ENCODE measurements at places on chromosomes 12 and 14.

GRCh38 chr12:124053851-124054250 lies 80.8 kb downstream of the ZNF664 start:
- DNase-seq: no peak

- no peak for DNase-seq
These were observed 31.4 kb upstream of the SLC35F4 start for GRCh38 chr14:57897144-57897748.

DNA sequence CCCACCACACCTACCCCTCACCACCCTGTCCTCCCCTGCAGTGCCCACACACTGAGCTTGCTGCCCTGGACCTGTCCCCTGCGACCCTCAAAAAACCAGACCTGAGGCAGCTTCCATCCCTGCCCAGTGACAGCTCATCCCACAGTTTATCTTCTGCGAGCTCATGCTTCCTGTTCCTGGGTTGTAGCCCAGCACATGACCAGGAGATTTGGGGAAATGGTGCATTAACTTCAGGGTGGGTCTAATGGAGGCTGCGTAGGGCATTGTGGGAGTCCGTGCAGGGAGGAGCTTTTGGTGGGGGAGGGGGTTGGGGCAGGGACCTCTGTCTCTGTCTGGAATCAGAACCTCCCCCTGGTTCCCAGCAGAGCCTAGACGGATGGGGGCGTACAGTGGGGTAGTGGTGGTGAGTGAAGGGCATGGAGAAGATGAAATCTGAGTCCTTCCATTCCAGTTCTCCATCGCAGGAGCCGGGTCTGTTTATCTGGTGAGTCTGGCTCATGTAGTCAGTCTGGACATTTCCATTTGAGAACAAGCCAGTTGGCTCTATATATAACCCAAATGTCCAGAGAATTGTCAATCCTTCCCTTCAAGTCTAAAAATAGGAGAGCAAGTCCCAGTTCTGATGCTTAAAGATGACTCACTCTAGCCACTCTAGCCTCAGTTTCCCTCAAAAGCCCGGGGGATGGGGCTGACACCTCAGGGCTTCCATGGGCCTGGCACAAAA lies 270.9 kb downstream of the CACNA1C start:
- no peak for DNase-seq

DNA sequence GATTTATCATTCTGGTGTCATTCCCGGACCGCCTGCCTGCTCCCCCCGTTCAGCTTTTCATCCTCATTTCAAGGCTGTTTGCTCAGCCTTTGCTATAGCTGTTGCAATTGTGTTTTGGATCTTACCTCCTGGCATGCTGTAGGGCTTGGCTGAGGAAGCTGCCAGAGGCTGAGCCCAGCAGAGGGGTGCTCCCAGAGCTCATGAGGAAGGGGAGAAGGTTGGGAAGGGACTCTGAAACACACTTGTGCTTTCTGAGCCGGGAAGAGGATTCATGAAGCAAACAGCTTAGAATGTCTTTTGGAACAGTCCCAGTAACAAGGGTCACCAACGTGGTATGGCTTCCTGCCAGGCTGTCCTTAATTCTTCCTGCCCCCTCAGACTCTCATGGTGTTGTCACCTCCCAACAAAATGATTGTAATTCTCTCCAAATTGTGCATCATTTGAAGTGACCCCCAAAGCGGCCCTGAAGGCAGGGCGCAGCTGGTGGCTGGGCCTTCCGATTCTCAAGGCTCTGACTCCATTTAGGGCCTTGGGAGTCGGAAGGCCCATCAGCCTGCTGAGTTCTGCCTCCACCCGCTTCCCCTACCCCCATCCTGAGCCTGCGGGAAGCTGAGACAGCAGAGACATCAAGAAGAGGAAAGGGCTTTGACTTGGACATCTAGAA lies 111.9 kb upstream of the ARHGAP5 start:
- no peak for DNase-seq

DNA sequence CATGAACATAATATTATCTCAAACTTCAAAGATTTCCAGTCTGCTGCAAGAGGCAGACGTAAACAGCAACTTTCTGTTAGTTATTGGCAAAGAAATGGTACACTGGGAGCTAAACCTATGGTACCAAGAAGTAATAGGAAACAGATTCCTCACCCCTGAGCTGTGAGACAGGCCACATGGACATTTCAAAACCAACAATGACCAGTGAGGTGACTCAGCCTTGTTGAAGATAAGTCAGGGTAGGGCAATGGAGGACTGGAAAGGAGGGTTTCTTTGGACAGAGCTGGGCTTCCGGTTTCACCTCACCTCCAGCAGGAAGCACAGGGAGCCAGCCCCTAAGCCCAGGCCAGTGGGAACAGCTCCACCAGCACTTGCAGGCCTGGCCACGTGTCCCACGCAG lies 1320.5 kb downstream of the AACS start:
- DNase-seq: no peak

- no peak for DNase-seq
These were observed 209.2 kb downstream of the ZFP36L1 start for GRCh38 chr14:68583548-68584280.

- peak; percentile 5 for DNase-seq
These were observed 576.7 kb downstream of the ALG10 start for GRCh38 chr12:34598851-34599529.

DNA sequence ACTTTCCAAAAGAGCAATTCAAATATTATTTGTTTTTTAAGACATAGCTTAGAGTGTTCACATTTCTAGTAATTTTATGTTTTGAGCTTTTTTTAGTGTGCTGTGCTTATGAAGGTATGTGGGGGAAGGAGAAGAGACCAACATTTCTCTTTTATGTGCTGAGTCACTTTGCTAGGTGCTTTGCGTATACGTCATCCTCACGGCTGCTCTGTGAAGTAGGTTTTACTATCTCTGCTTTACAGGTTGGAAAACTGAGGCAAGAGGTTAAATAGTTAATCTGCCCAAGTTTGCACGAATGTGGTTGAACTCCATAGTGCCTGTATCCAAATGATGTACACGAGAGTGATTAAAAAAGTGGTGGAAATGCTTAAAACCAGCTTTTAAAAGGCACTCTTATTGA lies 75.9 kb downstream of the AEBP2 start:
- DNase-seq: no peak

GRCh38 chr14:74638066-74638465 lies 26.0 kb upstream of the LTBP2 start:
- no peak for DNase-seq

- DNase-seq: no peak
These were observed 26.3 kb upstream of the AMIGO2 start for GRCh38 chr12:47105914-47106674.

- peak; percentile 35 for DNase-seq
These were observed 34.4 kb downstream of the PROX2 start for GRCh38 chr14:74841230-74842207.

DNA sequence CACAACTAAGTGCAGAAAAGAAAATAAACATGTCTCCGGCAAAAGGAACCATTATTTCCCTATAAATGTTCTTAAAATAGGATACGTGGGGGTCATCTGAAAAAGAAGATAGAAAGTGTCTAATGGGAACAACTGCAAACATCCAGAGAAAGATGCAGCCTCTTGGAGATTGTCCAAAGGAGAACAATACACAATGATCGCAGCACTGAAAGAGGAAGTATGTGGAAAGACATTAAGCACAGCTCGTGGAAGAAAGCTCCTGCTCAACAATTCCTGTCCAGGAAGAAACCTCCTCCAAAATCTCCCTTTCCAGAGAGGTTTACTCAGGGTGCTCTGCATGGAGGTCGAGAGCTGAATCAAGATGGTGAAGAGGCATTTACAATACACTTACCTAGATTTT lies 2.5 kb upstream of the LALBA start:
- no peak for DNase-seq

GRCh38 chr12:52558781-52559445 lies 6.0 kb upstream of the KRT71 start:
- no peak for DNase-seq

- DNase-seq: peak; percentile 24
These were observed 18.8 kb downstream of the NCKAP5L start for GRCh38 chr12:49809381-49809905.

DNA sequence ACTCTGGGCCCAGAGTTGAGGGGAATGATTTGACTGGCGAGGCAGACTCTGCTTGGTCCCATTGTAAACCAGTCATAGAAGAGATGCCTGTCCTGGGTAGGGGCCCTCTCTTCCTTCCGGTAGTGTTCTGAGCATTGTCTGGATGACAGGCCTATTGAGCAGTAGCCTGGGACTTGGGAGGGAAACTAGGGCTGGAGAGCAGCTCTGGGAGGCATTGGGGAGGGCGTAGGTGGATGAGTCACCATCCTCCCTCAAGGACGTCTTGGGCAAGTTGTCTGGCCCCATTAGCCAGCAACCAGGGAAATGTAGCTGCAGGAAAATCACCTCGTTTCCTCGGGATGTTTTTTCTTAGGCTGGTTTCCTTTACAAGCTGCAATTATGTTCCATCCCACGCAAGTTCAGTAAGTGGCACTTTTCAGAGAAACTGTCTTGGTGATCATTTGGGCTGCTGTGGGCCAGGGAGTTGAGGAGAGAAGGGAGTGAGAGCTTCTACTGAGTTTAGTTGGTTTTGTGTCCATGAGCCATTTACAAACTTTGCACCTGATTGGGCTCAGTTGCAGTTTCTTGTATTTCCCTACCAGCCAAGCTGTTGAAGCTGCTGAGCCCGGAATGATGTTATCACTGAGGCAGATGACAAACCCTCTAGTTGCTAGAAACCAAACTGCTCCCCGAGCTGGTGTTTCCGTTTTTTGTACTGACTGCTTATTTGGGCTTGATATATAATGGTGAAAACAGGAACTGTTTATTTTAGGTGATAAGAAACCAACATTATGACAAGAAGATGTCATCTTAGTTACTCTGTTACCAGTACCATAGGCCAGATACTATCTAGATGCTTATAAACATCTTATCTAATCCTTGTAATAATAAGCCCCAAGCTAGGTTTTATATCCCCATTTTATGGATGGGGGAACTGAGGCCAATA lies 147.6 kb downstream of the CHST11 start:
- DNase-seq: peak; percentile 79

DNA sequence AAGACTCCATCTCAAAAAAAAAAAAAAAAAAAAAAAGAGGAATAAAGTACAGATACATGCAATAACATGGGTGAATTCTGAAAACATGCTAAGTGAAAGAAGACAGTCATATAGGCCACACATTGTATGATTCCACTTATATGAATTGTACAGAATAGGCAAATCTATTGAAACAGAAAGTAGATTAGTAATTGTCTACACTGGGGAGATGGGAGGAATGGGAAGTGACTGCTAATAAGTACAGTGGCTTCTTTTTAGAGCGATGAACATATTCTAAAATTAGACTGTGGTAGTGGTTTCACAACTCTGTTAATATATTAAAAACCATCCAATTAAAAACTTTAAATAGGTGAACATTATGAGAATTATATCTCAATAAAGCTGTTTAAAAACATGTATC lies 74.4 kb downstream of the ANKS1B start:
- no peak for DNase-seq

DNA sequence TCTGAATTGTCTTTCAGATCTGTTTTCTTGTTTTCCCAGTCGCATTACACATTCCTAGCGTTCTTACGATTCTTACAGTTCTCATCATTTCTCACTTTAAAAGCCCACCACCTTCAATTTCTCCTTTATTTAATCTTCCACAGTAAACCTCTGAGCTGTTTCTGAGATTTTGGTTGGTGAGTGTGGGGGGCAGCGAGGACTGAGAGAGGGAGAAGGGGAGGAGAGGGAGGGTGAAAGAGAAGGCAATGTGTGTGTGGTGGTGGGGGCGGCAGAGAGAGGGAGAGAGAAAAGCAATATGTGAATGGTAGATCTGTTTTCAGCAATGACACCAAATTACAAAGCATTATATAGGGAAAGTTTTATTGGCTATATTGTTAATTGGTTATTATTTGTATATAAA lies 282.6 kb downstream of the SOX5 start:
- DNase-seq: no peak

DNA sequence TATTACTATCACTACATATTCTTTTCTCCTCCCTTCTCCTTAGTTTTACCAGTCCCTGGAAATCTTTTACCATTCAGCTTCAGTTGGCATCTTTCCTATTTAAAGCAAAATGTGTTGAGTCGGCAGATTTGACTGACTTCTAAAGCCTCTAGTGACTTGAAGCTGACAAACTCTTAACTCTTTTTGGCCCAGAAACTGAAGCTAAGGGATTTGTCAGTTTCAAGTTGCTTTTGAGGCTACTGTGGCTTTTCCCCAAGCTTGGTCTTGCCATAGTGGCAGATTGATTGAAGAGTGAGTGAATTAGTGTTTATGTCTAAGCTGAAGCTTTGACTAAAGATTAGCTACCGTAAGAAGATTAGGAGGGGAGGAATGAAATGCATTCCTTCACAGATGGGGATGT lies 104.0 kb downstream of the ETNK1 start:
- DNase-seq: no peak

- DNase-seq: no peak
These were observed 6.6 kb downstream of the OR9K2 start for GRCh38 chr12:55132816-55133215.

DNA sequence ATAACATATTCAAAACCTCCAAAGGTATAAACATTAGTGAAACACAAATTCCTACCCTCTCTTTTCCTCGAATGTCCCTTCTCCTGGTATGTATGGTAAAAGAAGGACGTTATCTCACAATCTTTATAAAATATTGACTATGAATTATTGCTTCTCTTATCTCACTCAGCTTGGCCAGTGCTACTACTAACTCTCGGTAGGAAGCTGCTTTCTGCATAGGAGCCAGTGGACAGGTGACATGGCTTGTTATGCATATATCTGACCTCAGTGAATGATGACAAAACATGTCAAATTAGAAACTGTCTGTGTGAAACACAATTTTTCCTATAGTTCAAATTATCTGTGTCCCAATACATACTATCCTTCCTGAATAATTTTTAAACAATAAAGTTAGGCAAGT lies 48.5 kb upstream of the FLRT2 start:
- DNase-seq: no peak

GRCh38 chr14:99410019-99410418 lies 70.6 kb downstream of the SETD3 start:
- no peak for DNase-seq

DNA sequence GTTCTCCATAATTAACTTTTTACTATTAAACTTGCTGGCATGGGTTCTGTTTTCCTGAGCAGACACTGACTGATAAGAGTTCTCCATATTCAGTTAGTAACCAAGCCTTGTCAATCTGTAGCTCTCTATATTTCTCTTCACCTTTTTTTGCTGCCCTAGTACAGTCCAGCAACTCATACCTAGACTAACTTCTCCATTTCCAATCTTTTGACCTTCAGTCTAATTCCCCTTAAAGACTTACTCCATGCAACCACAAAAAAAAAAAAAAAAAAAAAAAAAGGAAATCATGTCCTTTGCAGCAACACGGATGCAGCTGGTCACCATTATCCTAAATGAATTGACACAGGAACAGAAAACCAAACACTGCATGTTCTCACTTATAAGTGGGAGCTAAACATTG lies 125.7 kb upstream of the KRAS start:
- DNase-seq: no peak
